NCI-H446 (cell line): ENCODE measurements at places on chromosomes 5 and 9.
A peak's percentile ranks its signal among the peaks of the same experiment; 100 is the strongest.

DNA sequence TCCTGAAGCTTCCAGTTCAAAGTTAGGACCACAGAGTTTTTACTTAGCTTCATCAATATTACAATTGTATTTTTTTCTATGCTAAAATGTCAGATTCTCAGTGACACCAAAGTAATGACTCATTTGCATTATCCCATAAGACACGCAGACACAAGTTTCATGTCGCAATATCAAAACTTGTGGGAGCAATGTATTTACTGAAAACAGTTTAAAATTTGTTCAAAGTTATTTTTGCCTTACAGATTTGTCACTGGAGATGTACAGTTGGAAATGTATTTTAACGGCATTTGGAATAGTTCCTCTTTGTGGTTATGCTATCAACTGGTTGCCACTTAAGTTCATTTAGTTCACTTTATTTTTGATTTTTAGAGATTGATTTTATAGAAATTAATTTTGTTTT lies 36.2 kb upstream of the DAP start:
- DNase-seq = no peak

- no peak for DNase-seq
Measured at GRCh38 chr9:120916991-120917880, 9.4 kb downstream of the TRAF1 start.

DNA sequence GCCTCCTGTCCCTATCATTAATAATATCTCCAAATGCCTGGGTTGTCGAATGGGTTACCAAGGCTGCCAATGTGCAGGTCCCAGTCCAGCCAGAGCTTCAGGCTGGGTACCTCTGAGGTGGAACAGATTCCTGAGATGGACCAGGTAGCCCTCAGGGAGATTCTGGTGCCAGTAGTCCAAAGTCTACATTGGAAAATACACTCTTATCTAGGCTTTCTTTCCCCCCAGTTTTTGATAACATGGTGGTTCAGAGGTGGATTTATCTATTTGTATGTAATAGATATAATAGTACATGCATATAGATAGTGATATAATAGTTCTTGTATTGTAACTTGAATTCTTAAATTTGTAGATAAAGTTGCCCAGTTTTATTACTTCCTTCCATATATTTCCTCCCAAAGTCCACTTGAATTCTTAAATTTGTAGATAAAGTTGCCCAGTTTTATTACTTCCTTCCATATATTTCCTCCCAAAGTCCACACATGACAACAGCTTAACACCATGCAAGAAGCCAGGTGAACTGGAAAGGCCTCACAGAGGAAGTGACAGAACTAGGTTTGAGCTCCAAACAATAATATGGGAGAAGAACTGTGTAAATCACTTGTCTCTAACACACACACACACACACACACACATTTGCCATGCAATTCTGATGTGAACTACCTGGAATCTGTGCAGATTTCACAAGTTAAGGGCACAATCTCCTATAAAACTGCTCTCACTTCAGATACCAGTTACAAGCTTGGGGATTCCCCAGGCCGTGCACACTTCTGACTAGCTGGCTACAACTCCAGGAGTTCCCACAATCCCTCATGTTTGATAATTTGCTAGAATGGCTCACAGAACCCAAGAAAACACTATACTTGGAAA lies 30.7 kb upstream of the ERAP1 start:
- DNase-seq = no peak

DNA sequence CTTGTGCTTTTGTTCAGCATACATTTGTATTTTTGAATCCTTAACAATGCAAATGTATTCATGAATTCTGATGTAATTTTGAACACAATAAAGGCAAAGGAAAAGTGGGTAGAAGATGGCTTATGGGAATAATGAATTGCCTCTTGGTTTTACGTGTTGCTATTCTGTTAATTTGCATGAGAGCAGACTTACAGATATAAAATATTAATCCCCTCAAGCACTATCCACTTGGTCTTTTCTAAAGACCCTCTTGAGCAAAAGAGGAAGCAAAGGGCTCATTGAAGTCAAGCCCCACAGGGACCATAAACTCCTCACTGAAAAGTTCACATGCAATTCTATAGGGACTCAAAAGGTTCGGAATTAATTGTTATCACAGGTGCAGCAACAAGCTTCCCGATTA lies 51.9 kb downstream of the OSTF1 start:
- DNase-seq = no peak

- no peak for DNase-seq
Measured at GRCh38 chr9:4016789-4017188, 283.1 kb downstream of the GLIS3 start.

DNA sequence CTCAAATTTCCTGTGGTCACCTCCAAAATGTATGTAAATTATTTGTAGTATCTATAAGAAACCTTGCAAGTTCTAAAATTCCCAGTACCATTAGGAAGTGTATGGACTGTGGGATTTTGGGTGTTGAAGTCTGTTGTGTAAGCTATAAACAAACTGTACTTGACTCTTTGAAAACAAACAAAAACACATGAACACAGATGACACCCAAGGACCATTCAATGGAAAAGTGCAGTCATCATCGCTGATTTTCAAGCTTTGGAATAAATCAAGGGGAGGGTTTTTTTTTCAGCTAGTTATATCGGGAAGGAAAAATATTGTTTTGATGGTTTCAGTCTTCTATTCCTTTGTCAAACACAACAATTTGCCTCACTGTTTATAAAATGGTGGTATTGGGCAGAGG lies 49.6 kb downstream of the ELL2 start:
- no peak for DNase-seq

- no peak for DNase-seq
Measured at GRCh38 chr5:121974261-121974660, 12.5 kb downstream of the SRFBP1 start.

DNA sequence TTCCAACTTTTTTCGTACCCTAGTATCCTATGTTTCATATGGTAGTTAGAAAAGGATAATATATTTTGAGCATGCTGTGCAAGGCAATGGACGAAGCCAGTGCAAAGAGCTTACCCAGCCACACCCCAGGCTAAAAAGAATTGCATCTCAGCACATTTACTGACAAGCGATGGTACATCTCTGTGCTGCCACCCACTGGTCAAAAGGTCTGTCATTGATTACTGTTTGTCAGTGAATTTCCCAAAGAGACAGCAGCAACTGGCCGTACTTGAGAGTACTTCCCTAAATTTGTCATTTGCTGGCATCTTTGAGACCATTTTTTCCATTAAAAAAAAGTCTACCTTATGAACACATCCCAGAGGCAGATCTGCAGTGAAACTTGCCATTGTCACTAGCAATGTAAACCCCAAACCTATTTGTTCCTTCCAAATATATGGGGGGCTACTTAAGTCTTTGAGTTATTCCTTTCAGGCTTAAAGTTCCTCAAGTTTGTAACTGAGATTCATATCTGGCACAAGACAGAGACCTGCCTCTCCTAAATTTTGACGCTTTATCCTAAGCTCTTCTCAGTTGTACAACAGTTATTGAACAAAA lies 184.3 kb downstream of the CTNND2 start:
- no peak for DNase-seq

- DNase-seq = no peak
Measured at GRCh38 chr9:79567671-79568098, 4.1 kb upstream of the TLE4 start.

GRCh38 chr9:134750450-134751155 lies 109.0 kb downstream of the COL5A1 start:
- no peak for DNase-seq

DNA sequence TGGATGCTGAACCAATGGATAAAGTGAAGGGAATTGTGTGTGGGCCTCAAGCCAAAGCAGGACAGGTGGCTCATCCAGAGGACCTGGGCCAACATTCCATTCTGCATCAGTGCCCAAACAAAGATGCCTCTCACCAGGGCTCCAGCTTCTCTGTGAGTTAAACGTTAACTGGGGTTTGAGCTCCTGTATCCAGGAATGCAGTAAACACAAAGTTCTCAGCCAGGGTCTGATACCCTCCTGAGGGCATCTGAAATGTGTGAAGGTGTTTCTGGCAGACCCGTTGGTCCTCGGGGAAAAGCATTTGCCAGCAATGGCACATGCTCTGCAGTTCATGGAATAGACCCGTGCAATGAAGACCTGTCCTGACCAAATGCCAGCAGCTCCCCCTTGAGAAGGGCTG lies 33.9 kb upstream of the AOPEP start:
- peak; percentile 38 for DNase-seq

GRCh38 chr9:1659363-1659690 lies 355.8 kb upstream of the SMARCA2 start:
- DNase-seq = no peak

DNA sequence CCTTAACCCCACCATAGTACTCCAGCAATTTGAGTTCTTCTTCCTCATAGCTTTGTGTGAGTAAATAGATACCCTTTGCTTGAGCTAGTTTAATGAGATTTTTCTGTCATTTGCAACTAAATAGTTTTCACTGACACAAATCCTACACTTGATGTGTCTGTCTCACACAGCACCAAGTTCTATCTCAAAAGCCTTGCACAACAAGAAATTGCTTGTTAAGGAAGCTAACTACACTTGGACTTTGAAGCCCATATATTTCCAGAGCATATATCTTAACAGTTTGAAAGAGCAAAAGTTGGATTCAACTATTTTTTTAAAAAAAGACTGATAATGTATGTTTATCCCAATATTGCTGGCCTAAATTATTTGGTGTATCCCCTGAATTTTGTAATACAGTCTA lies 459.2 kb downstream of the ACTL7B start:
- no peak for DNase-seq

GRCh38 chr5:65873181-65873750 lies 53.1 kb upstream of the ERBIN start:
- DNase-seq = no peak

- no peak for DNase-seq
Measured at GRCh38 chr5:171314728-171315385, 5.8 kb downstream of the TLX3 start.

DNA sequence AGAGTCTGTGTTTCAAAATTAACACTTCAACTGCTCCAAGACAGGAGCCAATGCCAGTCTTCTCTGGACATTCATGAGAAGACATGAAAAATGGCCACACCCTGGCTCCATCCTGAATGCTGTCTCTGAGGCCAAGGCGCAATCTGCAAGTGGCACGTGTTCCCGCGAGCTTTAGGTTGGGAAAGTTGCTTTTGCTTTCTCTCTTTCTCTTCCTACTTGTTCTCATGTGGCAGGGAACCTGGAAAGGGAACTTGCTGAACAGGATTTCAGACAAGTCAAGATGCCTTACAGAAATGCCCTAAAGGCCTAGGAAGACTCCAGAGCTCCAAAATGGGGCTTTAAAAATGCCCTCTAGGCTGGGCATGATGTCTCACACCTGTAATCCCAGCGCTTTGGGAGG lies 91.9 kb upstream of the OTULINL start:
- DNase-seq = no peak

- no peak for DNase-seq
Measured at GRCh38 chr9:16277471-16277960, 593.0 kb downstream of the BNC2 start.

GRCh38 chr5:21680641-21681040 lies 1172.5 kb downstream of the CDH12 start:
- no peak for DNase-seq

DNA sequence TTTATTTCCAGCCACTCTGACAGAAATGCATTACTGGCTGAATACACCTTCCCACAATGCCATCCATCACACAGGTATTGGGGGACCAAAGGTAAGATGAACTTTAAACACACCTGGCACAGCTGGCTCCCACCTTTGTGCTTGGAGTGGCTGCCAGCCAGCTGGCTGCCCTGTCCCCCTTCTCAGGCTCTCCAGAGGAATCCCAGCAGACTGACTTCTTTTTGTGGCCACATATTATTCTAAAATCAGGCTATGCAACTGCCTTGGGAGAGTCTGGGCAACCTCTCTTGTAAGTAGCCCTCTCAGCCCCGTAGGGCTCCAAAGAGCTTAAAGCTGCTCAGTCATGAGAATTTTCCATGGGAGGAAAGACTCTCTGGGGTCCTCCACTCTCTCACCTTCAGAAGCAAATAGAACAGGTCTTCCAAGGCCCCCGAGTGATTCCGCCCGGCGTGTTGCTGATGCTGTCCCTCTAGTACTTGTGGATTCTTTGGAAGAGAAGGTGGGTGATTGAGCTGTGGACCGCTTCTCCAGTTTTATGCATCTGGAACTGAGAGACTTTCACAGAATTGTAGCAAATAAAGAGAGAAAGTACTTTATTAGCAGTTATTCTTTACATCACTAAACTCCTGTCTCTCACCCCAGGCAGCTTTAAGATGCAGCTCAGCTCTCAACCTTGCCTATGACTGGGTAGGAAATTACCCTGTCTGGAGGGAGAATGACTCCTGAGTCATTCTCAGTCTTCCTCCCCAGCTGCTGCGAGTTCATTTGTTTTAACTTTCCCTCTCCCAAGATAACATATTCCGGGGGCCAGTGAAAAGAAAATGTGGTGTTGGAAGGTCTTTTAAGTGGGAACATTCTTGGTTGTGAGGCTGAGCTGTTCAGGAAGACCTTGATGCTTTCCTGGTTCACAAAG lies 159.4 kb upstream of the PITX1 start:
- no peak for DNase-seq

GRCh38 chr9:130980526-130980925 lies 28.4 kb upstream of the LAMC3 start:
- DNase-seq = no peak

- no peak for DNase-seq
Measured at GRCh38 chr5:126972062-126972895, 58.1 kb downstream of the MARCHF3 start.

- peak; percentile 29 for DNase-seq
Measured at GRCh38 chr5:137699336-137700281, 36.3 kb downstream of the KLHL3 start.

- peak; percentile 87 for DNase-seq
Measured at GRCh38 chr9:136109351-136110081, 9.2 kb downstream of the TMEM250 start.
